Nucleus accumbens (tissue), 56 donors: ENCODE measurements at places on chromosomes 5 and 9.

GRCh38 chr5:115699967-115700366 is 74.1 kb upstream of the TMED7 start:
- DNase-seq = no peak

- no peak for DNase-seq
Observed at GRCh38 chr5:55578771-55579170, 44.0 kb upstream of the PLPP1 start.

DNA sequence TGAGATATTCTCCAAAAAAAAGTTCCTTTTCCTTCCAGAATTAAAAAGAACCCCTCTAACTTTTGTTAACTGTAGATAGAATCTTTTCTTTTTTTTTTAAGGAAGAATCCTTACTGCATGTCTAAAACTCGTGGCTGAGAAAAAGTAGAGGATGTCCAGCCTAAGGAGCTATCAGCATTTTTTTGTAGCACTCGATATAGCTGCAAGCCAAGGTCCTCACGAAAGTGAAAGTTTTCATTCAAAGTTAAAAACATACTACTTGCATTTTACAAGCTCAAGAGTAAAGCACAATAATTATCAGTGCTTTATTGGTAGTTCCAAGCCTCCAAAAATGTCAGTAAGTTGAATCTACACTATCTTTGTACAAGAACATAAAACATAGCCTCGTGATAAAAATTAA is 28.7 kb upstream of the ZSWIM6 start:
- no peak for DNase-seq

GRCh38 chr5:154811653-154812465 is 38.5 kb downstream of the FAXDC2 start:
- DNase-seq = no peak

DNA sequence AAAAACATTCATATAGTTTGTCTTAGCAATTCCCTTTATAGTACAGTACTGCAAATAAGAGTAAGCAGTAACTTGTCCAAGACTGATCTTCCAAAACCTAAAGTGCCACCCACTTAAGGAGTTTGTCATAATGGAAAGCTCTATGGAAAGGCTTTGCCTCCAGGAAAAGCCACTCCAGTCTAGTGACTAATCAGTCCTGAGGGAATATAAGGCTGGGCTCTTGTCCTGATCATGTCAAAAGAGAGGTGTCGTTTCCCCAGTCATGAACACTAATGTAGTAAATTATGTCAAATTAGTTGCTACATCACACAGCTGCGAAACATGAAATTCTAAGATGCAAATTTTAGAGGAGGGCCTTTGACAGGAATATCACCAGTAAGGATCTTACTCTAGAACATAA is 271.6 kb downstream of the GABRB2 start:
- no peak for DNase-seq

- DNase-seq = no peak
Observed at GRCh38 chr9:94479757-94480156, 75.1 kb upstream of the PCAT7 start.

- no peak for DNase-seq
Observed at GRCh38 chr5:76303921-76304320, 99.2 kb upstream of the IQGAP2 start.

GRCh38 chr5:132044207-132044606 is 16.2 kb upstream of the IL3 start:
- DNase-seq = no peak

DNA sequence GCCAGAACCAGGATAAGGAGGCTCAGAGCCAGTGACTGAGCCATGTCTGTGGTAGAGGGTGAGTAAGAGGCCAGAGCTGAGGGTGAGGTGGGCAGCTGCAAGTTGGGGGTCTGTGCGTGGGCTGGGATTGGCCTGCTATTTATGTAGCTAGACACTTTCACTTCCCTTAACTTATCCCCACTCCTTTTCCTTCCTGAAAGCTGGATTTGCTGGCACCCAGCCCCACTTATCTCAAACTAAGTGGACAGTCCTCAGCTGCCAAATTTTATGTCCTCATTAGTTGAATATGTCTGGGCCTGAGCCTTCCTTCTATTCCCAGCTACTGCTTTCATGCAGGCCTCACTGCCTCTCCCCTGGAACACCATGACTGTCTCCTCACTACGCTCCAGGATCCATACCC is at the start of gene CCL21:
TSS of gene CCL21 (minus strand) at position 114 of the 400 bp plus-strand sequence. CDS start at position 44, 70 bp downstream.
- DNase-seq = no peak

- DNase-seq = no peak
Observed at GRCh38 chr5:79821-80220, 12.1 kb upstream of the PLEKHG4B start.

DNA sequence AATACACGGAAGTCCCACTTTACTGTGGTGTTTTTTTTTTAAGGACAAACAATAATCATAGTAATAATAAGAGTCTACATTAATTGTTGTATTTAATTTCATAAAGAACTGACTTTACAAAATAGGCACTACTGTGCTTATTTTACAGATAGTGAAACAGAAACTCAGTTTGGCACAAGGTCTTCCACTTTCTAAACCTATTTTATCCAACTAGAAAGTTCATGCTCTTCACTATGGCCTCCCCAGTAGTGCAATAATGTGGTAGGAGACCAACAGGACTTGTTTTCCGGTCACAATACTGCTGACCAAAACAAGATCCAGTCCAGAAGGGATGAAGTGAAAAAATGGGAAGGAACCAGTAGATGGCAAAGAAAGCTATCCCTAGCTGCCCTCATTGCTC is 531.6 kb downstream of the CAAP1 start:
- DNase-seq = no peak

DNA sequence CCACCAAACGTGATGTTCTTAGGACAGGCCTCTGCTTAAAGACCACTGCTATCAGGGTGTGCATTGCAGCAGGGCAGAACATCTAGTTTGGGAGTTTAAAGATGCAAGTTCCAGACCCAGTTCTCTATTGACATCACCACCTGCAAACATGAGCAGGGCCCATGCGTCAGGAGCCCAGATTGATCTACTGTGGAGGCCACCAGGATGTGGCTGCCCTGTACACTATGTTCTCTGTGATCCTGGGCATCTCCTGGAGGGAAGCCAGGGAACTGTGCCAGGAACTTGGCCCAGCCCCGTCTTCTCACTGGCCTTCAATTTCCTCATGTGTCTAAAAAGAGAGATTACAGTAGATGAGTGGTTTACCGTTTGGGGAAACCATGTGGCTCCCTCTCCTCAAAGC is 87.1 kb downstream of the PDE6A start:
- no peak for DNase-seq

GRCh38 chr5:75734913-75735789 is 17.9 kb upstream of the POC5 start:
- DNase-seq = peak; percentile 40
